Stimulated activated CD4-positive, alpha-beta T cell treated with anti-CD3 and anti-CD28 coated beads, Interleukin-15, amount 100 ng/mL, for 1 hour (primary cell): ENCODE measurements at places on chromosomes 12 and 14.
A peak's percentile ranks its signal among the peaks of the same experiment; 100 is the strongest.

GRCh38 chr12:47636908-47637780 is 68.7 kb downstream of the RPAP3 start:
- no peak for DNase-seq

- no peak for DNase-seq
Observed at GRCh38 chr14:92472860-92473259, 40.7 kb upstream of the RIN3 start.

- DNase-seq = no peak
Observed at GRCh38 chr12:63994704-63995103, 150.2 kb downstream of the SRGAP1 start.

DNA sequence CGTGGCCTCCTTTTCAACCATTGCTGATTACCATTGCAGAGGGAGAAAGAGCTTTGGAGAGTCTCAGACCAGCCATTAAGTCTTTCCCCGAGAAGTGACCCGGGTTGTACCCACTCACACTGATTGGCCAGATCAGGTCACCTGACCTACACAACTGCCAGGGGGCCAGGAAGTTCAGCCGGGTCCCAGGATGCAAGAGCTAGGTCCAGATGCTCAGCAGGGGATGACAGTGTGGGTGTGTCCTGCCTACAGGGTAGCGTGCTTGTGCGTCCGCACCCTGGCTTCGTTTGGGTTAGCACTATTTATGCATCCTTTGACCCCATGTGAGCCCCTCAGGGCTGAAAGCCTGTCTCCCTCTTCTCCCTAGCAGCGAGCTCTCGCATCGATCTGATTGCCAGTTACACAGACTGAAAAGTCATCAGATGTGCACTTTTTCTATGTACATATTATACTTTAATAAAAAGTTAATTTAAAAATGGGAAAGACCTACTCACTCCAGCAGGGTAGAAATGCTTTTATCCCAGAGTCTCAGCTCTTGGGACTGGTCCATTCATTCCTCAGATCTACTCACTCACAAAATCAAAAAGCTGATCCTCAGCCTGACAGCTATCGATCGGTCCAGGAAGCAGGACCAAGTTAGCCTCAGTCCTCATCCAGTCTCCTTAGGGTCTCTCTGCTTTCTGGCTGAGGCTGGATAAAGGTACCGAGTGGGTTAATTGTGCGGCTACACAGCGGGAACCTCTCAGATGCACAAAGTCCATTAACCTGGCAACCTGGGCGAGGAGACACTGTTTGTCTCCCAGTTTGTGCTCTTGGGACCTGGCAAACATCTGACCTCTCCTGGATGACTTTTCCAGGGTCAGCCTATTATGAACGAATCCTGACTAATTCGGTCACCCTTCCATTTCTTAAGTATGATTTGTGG is 68.0 kb downstream of the SERPINA3 start:
- DNase-seq = no peak

DNA sequence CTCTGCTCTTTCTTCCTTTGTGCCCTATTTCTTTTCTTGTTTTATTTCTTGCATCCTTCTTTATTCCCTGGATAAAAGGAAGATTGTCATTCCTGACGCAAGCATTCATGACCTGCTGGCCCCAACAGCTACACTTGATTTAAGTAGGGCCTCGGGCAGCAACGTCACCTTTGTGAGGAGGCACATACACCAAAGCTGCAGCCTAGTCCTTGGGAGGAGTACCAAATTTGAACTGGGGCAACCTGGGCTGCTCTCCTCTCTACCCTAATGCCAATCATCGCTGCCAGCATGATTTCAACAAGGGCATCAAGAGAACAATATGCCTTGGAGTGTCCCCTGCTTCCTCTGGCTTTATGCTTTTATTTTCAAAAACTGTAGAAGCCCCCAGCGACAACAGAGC is 76.4 kb downstream of the C12orf50 start:
- DNase-seq = no peak

DNA sequence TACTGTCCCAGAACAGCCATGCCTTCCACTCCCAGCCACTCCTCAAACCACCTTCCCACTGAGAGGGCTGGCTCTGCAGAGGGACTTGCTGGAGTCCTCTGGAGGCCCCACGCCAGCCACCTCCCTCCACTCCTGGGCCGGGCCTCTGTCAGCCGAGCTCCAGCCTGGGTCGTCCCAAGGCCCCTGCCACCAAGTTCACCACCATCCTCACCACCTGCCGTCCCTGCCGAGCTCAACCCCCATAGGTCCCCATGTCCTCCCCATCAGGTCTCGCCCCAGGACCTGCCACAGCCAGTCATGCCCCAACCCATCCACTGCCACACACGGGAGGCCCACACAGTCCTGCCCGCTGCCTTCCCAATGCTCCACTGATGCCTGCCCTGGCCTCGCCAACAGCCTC is 39.0 kb downstream of the ITPK1 start:
- no peak for DNase-seq

DNA sequence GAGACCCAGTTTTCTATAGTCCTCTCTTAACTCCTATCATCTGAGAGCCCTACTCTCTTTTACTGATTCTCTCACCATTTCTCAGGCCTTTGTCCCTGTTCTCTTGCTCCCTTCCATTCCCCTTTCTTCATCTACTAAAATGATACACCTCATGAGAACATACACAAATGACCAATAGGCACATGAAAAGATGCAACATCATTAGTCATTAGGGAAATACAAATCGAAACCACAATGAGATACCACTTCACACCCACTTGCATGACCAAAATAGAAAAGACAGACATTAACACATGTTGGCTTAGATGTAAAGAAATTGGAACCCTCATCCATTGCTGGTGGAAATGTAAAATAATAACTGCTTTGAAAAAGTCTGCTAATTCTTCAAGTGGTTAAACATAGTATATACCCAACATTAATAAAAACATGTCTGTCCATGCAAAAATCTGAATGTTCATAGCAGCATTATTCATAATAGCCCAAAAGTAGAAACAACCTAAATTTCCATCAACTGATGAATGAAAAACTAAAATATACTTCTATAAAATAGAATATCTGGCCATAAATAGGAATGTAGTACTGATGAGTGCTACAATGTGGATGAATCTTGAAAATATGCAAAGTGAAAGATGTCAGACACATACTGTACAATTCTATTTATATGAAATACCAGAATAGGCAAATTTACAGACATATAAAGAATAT is 66.0 kb downstream of the DENND5B start:
- no peak for DNase-seq

DNA sequence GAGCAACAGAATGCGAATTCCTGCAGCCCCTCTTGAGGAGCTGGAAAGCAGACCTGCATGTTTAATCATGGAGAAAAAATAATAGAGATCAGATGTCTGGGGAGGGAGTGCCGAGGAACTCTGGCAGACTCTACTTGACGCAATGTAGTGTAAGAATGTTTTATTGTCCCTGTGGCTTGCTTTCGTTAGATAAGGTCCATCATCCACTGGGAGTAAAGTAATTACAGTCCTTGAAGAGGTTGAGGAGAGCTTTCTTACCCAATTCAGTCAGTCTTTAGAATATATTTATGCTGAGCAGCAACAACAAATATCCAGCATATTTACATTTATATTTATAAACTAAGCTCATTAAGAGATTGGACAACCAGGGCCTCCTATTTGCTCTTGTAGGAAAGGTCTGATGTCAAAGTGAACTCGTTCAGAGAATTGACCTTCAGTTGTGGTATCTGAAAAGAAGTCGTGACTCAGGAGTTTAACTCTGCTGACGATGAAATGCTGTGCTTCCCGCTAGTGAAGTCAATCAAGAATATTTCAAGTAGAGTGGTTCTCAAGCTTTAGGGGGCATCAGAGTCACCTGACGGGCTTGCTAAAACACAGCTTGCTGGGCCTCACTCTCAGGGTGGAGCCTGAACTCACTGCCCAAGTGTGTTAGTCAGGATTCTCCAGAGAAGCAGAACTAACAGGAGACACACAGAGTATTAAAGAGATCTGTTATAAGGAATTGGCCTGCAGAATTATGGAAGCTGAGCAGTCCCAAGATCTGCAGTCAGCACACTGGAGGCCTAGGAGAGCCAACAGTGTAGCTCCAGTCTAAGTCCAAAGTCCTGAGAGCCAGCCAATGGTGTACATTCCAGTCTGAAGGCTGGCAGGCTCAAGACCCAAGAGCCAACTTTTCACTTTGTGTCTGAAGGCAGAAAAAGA is 139.3 kb upstream of the LMNTD1 start:
- no peak for DNase-seq

GRCh38 chr12:132872975-132873421 is 14.4 kb downstream of the CHFR start:
- DNase-seq = no peak

GRCh38 chr14:31420319-31421111 is at the start of gene HEATR5A:
TSS of gene HEATR5A (minus strand) at chr14:31420550. CDS start at chr14:31402975, 17,575 bp downstream.
- peak; percentile 91 for DNase-seq

DNA sequence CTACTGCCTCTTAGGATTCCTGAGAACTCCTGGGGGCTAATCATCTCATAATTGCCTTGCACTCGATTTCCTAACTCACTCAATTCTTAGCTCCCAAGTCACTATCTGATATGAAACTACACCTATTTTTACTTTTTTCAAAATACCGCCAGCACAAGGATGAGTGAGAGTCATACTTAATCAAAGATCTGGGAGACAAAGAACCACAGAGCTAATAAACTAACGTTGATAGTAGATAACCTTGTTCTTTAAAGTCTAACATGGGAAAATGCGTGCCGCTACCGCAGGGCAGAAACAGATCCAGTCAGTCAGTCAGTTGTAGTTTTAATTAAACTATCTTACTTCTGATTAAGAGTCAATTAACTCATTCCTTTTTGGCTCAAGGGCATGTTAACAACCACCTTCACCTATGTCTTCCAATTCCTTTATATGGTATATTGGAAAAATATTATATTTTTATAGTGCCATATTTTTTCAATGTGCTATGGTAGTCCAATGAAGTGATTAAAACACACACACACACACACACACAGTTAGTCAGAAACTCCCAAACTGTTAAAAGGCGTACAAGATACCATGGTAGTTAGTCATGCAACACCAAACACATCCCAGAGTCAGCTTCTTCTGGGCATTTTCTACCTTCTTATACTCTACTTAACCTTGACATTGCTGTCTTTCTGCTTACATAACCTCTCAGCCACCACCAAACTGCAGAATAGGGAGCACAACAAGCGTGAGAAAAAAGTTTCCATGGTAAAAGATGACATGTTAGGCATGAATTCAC is 114.0 kb downstream of the KLHL28 start:
- no peak for DNase-seq

GRCh38 chr12:106010741-106011140 is 128.0 kb downstream of the NUAK1 start:
- no peak for DNase-seq

DNA sequence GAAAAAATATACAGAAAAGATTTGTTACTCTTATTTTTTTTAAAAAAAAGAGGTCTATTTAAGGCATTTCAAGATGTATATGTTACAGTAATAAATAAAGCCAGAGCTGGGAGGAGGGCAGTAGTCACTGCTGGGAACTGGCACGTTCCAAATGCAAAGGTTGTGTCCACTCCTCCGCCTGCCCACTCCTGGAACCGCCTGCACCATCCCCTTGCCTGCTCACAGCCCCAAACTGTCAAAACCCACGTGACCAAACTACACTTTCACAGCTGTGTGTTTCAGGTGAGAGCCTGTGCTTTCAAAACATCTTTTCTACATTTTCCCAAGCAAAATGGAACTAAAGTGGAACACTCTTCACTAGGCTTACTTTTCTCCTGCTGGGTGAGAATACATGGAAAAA is 160.4 kb downstream of the TTC7B start:
- DNase-seq = no peak

DNA sequence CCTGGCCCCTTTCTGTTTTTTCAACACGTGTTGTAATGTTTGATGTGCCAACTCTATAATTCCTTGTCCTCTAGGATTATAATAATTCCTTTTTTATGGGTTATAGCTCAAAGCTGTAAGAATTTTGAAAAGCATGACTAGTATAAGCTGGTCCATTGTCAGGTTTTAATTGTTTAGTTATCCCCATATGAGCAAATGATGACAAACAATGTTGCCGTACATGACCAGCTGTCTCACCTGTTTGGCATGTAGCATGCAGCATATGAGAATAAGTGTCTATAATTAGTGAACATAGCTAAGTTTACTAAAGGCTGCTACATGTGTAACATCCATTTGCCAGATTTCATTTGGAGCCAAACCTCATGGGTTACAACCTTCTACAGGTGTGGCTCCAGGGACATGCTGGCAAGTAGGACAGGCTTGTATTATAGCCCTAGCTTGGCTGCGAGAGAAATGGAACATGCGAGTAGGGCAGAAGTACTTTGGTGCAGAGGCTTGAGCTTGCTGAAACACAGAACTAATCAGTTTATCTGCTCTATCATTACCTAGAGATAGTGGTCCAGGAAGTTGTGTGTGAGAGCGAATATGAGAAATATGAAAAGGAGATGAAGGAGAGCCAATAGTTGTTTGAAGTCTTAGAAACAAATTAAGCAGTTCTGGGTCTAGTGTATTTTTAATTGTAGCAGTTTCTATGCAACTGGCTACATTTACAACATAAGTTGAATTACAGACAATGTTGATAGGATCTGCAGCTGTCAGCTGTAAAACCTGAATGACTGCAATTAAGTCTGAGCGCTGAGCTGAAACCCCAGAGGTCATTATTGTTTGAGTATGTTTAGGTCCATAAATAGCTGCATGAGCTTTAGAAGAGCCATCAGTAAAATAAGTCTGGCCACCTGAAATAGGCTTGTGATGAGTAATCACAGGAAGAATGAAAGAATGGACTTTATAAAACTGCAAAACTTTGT is 22.6 kb upstream of the MAPKAPK5 start:
- no peak for DNase-seq

DNA sequence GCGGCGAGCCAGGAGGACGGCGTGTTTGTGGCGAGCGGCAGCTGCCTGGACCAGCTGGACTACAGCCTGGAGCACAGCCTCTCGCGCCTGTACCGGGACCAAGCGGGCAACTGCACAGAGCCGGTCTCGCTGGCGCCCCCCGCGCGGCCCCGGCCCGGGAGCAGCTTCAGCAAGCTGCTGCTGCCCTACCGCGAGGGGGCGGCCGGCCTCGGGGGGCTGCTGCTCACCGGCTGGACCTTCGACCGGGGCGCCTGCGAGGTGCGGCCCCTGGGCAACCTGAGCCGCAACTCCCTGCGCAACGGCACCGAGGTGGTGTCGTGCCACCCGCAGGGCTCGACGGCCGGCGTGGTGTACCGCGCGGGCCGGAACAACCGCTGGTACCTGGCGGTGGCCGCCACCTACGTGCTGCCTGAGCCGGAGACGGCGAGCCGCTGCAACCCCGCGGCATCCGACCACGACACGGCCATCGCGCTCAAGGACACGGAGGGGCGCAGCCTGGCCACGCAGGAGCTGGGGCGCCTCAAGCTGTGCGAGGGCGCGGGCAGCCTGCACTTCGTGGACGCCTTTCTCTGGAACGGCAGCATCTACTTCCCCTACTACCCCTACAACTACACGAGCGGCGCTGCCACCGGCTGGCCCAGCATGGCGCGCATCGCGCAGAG is 873 bp downstream of the PLXNC1 start:
- DNase-seq = no peak

- no peak for DNase-seq
Observed at GRCh38 chr12:53725824-53726223, 1.4 kb downstream of the CALCOCO1 start.

GRCh38 chr14:69643430-69644200 is 32.2 kb downstream of the SUSD6 start:
- DNase-seq = peak; percentile 41

GRCh38 chr12:93000026-93000425 is 70.9 kb upstream of the EEA1 start:
- no peak for DNase-seq
